8988T (cell line): ENCODE measurements at places on chromosomes 1 and 21.

GRCh38 chr1:75392278-75392677 is 218.6 kb downstream of the SLC44A5 start:
- DNase-seq, result no peak

- no peak for DNase-seq
These were observed 184.4 kb downstream of the C1orf94 start for GRCh38 chr1:34361121-34361520.

GRCh38 chr1:27525296-27526272 is 35.6 kb upstream of the WASF2 start:
- DNase-seq, result no peak

DNA sequence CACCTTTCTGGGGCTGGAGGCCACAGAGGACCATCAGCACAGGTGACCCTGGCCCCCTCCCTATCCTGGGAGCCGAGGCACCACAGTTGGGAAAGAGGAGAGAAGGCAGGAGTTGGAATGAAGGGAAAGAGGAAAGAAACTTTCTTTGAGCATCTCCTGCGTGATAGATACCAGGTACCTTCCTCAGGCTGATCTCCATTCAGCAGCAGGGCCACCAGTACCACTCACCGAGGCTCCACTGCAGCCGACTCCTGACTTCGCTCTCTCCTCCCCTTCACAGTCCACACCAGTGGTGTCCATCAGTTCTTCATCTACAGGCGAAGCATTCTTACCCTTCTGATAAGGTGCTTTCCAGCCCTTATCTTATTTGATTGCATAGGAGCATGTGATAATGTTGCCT is 55.3 kb downstream of the LGR6 start:
- no peak for DNase-seq

DNA sequence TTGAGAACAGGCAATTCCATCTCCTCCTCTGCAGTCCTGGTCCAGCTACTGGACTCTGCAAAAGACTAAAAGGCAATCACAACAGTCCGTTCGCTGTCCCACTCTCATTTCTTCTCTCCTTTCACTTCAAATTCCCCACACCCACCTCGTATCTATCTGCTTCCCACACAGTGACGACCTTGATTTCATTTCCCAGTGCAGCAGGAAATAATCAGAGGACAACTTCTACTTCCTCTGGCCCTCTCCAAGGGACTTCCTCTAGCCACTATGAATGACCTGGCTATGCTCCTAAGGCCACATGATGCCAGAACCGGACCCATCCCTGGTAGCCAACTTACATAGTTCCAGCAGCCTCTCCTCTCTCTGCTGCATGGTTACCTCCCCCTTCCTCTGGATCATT is 8.0 kb downstream of the NOL9 start:
- no peak for DNase-seq

DNA sequence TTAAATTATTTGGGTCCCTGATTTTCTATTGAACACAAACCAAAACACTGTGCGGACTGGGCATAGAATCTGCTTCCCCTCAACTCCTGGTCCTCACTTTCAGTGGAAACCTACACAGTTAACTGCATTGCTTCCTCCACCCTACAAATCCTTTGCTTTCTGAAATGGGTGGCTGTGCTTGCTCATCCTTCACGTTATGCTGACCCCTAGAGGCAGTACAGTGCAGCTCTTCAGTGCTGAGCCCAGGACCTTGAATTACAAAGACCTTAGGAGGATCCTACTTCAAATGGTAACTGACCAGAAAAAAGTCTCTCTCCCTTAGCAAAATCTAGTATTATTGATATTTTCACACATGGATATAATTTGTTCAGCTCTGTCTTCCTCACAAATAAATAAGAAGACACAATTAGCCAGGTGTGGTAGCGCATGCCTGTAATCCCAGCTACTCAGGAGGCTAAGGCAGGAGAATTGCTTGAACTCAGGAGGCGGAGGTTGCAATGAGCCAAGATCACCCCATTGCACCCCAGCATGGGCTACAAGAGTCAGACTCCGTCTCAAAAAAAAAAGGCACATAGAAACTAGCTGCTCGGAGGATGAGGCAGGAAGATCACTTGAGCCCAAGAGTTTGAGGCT is 63.4 kb upstream of the L1TD1 start:
- DNase-seq, result peak; percentile 45

- DNase-seq, result no peak
These were observed 20.6 kb upstream of the RSPO1 start for GRCh38 chr1:37655274-37655673.

- DNase-seq, result no peak
These were observed 2.6 kb upstream of the CD2 start for GRCh38 chr1:116751621-116752020.

DNA sequence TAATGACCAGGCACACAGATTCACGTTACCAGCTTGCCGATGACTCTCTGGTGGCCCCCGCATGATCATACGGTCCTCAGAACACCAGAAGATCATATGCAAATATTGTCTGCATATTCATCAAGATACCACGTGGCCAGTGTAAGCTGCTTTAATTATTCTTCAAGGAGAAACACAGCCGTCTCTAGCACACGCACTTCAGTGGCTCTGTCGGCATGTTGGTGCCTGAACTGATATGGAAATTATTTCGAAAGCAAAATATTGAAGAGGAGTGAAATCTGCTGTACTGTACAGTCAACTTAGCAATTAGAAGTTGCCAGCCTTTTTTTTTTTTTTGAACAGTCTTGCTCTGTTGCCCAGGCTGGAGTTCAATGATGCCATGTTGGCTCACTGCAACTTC is 5.9 kb upstream of the KIF26B start:
- DNase-seq, result no peak

DNA sequence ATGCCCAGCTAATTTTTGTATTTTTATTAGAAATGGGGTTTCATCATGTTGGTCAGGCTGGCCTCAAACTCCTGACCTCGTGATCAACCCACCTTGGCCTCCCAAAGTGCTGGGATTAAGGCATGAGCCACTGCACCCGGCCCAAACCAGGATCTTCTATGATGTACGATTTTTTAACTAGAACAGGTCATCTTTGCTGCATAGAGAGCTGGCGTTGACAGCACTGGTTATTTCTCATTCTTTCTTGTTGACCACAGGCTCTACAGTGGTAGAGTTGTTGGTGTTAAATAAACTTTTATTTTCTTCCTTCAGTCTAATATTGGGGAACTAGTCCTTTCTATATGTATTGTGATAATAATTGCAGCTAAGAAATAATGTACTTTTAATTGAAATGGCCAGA is 3.8 kb upstream of the MAB21L3 start:
- no peak for DNase-seq

- no peak for DNase-seq
These were observed 1123.7 kb downstream of the PLA2G4A start for GRCh38 chr1:187952446-187952845.

DNA sequence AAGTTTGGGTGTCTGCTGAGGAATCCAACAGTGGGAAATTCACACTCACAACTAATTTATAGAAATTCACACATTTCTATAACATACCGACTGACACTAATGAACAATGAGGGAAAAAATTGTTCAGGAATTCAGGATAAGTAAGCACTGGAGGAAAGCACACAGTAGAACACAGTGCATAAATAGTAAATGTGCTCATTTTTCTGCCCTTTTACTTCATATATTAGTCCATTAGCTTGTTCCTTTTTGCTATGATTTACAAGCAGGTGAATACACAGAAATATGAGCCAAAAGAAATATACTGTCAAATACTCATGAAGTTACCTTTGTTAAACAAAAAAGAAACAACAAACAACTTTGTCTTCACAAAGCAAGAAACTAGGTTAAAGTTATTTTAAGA is 11.3 kb downstream of the NRIP1 start:
- no peak for DNase-seq

- DNase-seq, result no peak
These were observed 12.2 kb downstream of the SMAP2 start for GRCh38 chr1:40385437-40386358.

GRCh38 chr1:30631700-30632099 is 91.7 kb downstream of the MATN1 start:
- DNase-seq, result no peak

DNA sequence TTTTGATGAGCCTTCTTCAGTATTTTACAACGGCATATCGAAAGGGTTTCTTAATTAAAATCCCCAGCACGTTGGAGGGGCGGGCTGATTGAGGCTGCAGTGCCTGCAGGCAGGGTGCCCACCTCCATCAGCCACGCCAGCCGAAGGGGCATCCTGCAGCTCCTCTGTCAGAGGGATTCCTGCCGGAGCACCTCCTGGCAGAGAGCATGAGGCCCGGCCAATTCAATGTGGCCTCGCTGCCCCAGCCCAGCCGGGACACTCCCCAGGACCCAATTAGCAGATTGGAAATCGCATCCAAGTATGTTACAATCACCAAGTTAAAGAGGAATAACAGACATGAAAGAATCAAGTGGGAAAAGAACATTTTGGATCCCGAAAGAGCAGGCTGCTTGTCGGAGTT is 216.6 kb downstream of the ST6GALNAC3 start:
- DNase-seq, result no peak

- no peak for DNase-seq
These were observed 81.4 kb upstream of the GALNT2 start for GRCh38 chr1:229985613-229986010.

- DNase-seq, result no peak
These were observed 5.7 kb upstream of the SVBP start for GRCh38 chr1:42822800-42823392.

DNA sequence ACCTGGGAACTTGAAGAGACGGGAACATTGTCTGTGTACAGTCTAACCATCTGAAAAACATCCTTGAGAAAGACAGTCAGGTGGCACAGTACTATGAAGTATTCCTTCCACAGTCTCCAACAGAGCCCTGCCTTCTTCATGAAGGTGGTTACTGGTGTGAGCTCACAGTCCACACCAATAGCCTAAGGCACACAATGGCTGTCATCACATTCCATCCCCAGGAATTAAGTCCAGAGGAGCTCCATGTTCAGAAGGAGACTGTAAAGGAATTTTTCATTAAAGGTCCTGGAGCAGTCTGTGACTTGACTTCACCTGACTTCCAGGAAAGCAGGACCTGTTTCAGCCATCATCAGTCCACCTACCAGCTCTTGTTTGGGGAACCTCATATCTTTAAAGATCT is 180.2 kb downstream of the C1orf21 start:
- DNase-seq, result no peak

DNA sequence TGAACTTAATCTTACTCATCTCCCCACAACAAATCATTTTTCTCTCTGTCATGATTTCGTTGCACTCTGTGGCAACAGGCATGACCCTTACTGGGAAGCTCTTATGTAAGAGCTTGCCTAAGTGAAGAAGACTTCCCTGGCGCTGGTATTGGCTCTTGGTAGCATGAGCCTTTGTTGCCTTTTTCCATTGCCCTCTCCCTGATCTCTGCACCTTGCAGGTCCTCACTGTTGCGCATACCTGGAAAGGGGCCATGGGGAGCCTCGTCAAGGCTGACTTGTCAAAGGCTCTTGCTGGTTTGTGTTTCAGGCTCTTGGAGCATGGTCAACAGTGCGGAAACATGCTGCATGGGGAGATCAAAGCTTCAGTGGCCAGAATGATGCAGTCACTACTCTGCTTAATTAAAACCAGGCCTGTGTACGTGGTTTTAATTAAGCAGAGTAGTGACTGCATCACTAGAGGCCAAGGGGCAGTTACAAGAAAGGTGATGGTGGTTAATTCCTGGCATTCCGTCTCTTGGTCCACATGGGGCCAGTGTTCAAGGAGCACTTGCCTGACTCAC is 141.3 kb downstream of the SPATA46 start:
- no peak for DNase-seq

DNA sequence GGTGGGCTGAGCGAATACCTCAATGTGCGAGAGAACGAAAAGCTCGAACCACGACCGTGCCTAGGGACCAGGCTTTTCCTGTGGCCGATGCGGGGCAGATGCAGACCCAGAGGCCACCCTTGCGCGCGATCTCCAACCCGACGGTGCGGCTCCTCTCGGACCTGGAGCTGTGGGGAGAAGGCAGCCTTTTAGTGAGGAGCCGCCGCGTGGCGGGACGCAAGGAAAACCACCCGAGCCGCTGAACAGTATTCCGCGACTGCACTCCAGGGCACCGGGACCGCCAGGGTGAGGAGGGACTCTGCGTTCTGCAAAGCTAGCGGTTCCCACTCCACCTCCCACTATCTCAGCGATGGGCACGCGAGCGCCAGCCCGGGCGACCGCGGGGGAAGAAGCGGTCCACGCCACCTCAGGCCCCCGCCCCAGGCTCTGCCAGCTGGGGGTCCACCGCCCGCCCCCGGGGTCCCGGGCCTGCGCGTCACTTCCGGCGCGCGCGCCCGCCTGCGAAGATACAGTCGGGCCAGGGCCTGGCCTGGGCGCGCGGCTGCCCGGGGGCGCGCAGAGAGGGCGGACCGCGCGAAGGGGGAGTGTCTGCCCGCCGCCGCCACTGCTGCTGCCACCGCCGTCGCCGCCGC is 66.5 kb upstream of the PRKACB start:
- peak; percentile 83 for DNase-seq

GRCh38 chr1:107795441-107795840 is 169.5 kb downstream of the VAV3 start:
- no peak for DNase-seq

DNA sequence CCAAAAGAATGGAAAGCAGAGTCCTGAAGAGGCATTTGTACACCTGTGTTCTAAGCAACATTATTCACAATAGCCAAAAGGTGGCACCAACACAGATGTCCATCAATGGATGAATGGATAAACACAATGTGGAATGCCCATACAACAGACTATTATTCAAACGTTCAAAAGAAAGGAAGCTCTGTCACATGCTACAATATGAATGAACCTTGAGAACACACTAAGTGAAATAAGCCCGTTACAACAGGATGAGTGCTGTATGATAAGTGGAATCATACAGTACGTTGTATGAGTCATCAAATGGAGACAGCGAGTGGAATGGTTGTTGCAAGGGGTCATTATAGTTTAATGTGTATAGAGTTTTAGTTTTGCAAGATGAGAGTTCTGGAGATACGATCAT is 80.1 kb downstream of the SH3BGR start:
- no peak for DNase-seq

GRCh38 chr1:48654606-48655210 is 122.0 kb downstream of the BEND5 start:
- DNase-seq, result no peak

GRCh38 chr1:246617156-246617555 is 50.9 kb downstream of the CNST start:
- DNase-seq, result no peak

- DNase-seq, result no peak
These were observed 27.4 kb upstream of the ASPM start for GRCh38 chr1:197173571-197174507.

DNA sequence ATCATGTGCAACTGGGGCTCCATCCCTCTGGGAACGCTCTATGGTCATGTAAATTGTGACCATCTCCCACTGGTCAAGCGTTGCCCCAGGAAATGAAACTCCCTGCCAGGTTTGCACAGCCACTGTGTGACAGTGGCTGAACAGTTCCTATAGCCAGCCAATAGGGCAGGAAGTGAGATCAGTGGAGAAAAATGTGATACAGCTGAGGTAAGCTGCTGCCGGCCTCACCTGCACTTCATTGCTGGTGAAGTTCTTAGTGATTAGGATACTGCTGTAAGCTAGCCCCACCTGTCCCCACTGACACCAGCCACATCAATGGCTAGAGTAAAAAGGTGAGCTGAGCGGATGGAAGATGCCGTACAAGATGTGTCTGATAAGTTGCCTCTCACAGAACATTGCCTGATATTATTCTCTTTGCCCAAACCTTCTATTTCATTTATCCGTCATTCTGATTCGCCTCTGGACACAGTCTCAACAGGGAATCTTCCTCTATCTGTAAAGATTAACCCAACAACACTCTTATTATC is 38.4 kb upstream of the CDC42BPA start:
- peak; percentile 16 for DNase-seq

- DNase-seq, result no peak
These were observed 120.9 kb downstream of the NCAM2 start for GRCh38 chr21:21119091-21119490.
